ENCODE measurements at places on chromosomes 16 and 17.

- DNase-seq = no peak
Measured at GRCh38 chr17:15180121-15180561, 85.0 kb downstream of the PMP22 start.

- no peak for DNase-seq
Measured at GRCh38 chr17:51353296-51353695, 93.0 kb downstream of the UTP18 start.

- DNase-seq = no peak
Measured at GRCh38 chr16:57516176-57516725, 20.1 kb downstream of the CCDC102A start.

- DNase-seq = no peak
Measured at GRCh38 chr16:77840673-77841501, 52.5 kb downstream of the VAT1L start.

DNA sequence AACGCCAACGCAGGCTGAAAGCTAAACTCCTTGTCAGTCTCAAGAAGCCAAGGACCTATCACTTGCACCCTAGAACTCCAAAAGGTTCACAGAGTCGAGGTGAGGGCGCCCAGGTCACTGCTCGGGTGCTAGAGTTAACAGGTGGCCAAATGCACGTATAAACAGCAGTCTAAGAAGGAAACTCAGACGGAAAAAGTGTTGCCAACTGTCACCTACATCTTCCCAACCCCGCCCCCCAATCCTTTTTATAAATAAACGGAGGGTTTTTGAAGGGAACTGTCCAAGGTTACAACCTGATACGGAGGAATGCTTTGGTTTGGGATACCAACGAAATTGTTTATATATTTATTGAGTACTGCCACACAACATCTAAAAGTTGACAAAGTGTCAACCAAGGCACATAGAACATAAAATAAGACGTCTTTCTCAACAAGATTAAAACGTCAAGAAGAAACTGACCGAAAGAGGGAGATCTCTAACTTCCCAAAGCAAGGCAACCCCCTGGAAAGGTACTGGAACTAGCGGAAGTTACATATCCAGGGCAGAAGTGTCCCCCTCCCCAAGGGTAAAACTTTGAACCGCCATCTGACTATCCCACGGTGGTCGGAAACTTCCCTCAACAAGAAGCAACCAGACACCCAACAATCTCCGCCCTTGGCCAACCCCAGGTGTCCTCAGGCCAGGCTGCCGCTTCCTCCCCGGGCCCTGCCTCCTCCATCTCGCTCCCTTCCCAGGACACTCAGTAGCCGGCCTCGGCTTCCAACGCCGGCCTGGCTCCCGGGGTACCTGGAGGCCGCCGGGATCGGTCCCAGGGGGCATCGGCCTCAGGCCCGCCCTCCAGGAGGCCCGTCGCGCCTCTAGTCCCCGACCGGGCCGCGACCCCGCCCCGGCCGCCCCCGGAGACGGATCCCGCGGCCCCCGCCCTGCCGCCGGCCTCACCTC, 982 bp downstream of the SPAG9 start:
- DNase-seq = no peak

- DNase-seq = no peak
Measured at GRCh38 chr16:48492133-48492532, 106.9 kb upstream of the SIAH1 start.

GRCh38 chr16:82945420-82946101, 318.8 kb downstream of the CDH13 start:
- DNase-seq = no peak

DNA sequence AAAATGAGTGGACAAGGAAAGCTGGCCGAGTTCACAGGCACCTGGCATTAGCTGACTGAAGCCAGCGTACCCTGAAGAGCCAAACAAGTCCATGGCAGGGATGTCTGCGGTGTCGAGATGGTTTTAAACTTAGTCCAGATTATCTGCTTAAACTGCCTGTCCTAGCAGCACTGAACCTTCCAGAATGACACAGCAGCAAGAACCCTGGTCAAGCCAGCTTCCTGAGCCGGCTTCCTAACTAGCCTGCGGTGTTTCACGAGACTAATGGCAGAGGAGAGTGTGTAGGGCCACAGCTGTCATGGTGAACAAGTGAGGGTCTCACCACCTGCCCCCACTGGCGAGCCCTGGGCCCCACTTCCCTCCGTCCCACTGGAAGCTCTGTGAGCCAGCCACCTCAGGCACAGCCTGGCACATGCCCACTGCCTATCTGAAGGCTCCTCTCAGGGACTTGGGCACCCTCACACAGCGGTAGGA, 28.8 kb upstream of the MTSS2 start:
- DNase-seq = no peak

DNA sequence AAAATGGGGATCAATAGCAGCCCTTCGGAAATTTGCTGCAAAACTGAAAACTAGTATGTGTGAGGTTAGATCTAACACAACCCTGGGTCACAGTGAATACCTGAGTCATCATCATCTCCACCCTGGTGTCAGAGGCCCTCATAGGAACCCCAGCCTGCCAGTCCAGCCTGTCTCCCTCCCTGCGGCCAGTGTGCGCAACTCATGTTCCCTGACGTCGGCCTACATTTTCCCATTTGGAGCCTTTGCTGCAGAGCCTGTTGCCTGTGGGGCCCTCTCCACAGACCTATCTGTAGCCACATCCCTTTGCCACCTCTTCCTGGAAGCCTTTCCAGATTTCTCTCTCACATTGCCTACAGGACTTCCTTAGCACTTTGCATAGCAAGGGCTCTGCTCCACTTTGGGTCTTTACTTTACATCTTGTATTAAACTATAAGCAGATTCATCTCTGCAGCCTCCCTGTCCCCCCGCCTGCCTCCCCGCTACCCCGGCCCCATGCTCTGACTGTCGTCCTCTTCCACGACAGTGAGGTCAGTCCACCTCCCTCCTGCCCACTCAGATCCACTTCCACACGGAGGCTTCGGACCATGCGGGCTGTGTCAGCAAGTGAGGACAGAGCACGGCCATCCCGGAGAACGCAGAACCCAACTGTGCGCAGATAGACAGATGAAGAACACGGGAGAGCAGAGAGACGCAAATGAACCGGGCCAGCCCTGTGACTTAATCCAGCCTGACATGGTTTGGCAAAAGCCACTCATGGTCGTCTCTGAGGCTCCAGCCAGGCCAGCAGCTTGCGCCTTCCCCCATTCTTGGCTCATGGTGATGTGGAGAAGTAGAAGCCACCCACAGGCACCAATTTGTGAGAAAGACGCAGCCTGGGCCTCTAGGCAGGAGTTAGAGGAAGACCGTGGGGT, 31.0 kb downstream of the NGFR start:
- DNase-seq = no peak

DNA sequence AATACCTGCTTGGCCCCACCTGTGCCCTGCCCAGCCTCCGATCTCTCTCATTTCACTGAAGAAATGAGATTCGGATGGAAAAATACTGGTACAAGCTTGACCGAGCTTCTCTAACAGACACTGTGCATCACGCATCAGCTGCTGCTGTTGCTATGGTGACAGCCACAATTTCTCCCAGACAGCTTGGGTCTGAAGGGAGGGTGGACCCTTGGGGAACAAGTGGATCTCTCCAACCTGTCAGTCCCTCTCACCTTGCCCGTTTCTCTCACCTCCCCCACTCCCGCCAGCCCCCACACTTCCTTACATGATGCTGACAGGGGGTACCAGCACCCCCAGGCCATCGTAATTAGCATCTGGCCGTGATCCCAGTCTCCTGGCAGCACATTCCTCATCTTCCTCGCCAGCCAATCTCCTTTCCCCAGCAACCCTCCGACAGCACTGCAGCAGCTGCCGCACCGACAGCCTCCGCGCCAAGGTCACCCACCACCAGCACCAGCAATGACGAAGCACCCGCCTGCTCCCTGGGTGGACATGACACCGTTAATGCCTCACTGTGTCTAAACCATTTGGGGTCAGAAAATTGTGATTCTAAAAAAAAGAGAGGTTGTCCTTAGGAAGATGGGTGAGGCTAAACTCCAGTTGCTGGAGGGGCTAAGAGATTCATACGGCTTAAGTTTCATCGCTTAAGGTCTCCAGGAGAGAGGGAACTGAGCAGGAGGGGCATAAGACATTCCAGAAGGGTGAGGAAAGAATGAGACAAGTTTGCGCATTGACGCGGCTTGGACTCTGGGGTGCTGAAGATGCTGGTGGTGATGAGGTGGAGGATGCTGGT, 58.6 kb upstream of the TNRC6A start:
- DNase-seq = no peak

- no peak for DNase-seq
Measured at GRCh38 chr17:80169784-80170500, at the start of gene CARD14. TSS of gene CARD14 (plus strand) at chr17:80170030. CDS start at chr17:80181439, 11,409 bp downstream.

DNA sequence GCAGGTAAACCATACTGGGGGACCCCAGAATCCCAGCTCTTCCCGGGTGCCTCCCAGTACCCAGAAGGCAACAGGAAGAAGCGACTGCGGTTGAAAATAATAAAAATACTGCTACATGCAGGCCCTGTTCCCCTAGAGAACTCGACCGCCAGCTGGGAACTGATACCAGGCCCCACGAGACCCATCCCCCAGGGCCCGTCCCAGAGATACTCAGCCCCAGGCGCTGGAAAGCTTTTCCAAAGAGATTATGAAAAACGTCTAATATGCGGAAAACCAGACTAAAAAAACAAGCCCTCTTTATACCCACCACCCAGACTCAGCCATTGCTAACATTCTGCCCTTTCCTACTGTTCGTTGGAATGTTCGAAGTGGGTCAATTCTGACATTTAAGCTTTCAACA, 12.9 kb upstream of the MEAK7 start:
- no peak for DNase-seq

GRCh38 chr17:3761036-3761917, 37.6 kb downstream of the HASPIN start:
- DNase-seq = no peak

DNA sequence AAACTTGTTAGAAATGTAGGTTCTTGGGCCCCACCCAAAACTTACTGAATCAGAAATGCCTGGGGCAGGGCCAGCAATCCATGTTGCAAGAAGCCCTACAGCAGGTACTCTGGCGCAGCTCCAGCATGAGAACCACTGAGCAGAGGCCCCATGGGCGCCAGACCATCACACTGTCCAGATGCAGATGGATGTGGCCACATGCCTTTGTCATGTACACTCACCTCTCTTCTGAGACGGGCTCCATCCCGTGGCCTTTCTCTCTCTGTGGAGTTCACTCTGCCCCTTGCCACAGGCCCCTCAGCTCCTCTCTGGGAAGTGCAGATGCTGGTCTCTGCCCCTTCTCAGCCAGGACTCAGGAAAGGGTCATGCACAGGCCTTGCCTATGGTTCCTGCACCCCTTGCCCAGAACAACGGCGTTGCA, 2.3 kb upstream of the CCNF start:
- no peak for DNase-seq

DNA sequence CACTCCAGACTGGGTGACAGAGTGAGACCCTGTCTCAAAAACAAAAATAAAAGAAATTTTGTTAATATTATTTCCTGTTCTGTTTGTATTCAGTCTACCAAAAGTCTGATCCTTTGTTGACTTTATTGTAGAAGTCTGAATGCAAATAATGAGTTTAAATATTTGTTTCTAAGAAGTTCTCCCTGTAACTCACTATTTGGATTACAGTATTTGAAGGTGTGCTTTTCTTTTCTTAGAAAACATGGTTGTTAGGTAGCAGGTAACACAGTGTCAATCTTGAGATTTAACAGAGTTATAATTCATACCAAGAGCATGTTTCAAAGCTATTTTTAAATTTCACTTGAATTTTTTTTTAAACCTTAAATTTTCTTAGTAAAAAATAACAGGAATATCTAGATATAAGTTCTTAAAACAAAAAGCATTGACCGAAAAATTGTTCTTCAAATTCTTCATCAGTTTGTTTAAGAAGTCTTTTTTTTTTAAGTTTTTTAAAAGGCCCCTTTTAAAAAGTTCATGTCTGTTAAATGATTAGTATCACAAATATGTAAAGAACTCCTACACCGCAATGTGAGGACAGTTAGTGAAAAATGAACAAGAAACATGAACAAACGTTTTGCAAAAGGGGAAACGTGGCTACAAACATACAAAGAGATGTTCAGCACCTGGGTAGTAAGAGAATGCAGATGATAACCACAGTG, 35.0 kb downstream of the GAN start:
- DNase-seq = no peak

GRCh38 chr16:6331770-6332169, 1000.9 kb upstream of the RBFOX1 start:
- DNase-seq = no peak

DNA sequence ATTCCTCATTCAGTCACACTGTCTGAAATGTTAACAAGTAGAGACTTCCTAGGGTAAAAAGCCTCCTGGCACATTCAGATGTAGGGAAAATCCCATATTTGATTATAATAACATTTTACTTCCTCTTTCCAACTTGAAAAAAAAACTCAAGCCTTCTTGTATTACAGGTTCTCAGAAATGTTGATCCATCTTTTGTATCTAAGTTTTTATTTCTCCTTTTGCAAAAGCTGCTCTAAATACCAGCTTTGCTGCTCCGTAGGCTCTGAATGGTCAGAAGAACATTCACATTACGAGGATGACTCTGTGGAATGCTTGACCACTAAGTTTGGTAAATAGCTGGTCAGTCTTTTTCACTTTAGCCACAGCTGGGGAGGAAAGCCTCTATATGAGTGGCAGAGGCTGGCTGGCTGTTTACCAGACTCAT, 13.2 kb upstream of the HEATR6 start:
- DNase-seq = no peak

DNA sequence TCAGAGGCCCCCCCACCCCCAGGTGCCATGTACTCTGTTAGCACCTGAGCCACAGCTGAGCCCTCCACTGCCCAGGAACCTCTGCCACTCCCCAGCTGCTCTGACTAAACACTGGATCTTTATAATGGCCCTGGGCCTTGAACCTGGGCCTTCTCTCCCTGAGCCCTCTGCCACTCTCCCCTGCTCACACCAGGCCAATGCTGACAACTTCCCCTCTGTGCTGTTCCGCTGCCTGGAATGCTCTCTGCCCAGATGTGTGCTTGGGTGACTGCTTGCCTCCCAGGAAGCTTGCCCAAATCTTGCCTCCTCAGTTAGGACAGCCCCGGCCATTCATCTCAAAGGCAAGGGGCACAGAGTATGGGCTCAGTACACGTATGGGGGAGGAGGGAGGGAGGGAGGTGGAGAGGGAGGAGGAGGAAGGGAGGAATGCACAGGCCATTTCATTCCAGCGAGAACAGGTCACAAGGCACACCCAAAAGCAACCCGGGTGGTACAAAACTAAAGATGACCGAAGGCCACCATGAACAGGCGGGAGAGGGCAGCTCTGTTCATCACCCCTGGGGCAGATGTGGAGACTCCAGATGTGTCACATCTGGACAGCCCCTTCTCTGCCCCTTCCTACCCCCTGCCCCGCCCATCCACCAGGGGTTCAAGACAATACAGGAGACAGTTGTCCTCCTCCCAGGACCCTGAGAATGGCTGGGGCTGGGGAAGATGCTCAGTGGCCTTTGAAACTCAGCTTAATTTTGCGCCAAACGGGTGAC, 15.3 kb upstream of the TNFRSF13B start:
- no peak for DNase-seq

DNA sequence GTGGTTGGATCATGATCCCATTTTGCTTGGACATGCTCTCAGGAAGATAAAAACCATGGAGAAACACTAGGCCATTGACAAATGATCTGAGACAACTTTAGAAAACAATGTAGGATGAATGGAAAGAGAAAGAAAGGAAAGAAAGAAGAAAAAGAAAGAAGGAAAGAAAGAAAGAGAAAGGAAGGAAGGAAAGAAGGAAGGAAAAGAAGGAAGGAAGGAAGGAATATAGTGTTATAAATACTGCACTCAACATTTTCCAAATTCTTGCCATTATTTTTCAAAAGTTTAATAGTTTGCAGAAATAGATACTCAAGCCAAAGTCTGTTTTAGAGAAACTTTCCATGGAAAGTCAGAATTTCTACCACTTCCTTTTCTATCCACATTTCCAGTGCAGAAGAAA, 39.2 kb upstream of the CACNG3 start:
- no peak for DNase-seq

- no peak for DNase-seq
Measured at GRCh38 chr17:68603027-68603426, 1.9 kb upstream of the FAM20A start.
